ENCODE measurements at places on chromosomes 1 and 21.
A peak's percentile ranks its signal among the peaks of the same experiment; 100 is the strongest.

GRCh38 chr1:41101950-41102607 lies 80.6 kb upstream of the SLFNL1 start:
- DNase-seq, result no peak

DNA sequence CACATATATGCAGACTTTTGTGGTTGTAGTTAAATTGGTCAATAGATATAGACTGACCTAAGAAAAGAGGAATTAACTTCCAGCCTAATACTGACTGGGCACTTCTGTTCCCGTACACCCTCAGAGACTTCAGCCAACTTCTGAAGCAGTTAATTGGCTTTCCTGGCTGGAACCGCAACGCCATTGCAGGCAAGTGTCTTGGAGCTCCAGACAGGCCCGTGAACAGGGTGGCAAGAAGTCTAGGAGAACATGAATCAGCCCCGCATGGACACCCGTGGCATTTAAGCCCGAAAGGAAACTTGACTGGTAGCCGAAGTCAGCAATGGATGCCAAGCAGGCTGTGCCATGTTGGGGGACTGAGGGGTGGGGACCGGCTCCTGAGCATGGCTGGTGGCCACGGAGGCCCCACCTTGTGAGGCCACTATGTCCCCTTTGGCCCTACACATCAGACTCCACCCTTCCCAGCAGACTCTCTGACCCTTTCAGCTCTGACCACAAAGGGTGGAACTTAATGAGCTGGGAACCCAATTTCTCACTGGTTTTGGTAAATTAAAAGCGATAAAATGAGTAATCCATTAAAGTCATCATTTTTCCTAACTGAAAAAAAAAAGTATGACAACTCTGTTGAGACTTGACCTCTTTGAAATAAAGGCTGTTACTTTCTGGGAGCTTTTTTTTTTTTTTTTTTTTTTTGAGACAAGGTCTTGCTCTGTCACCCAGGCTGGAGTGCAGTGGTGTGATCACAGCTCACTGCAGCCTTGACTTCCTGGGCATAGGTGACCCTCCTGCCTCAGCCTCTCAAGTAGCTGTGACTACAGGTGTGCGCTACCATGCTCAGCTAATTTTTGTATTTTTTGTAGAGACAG lies 54.1 kb downstream of the RUNX1 start:
- no peak for DNase-seq

GRCh38 chr1:185295091-185295490 lies 22.0 kb downstream of the IVNS1ABP start:
- DNase-seq, result no peak

- no peak for DNase-seq
These were observed 165.4 kb downstream of the RUNX1 start for GRCh38 chr21:34883491-34884271.

- no peak for DNase-seq
These were observed 28.8 kb upstream of the FMO1 start for GRCh38 chr1:171219346-171220080.

DNA sequence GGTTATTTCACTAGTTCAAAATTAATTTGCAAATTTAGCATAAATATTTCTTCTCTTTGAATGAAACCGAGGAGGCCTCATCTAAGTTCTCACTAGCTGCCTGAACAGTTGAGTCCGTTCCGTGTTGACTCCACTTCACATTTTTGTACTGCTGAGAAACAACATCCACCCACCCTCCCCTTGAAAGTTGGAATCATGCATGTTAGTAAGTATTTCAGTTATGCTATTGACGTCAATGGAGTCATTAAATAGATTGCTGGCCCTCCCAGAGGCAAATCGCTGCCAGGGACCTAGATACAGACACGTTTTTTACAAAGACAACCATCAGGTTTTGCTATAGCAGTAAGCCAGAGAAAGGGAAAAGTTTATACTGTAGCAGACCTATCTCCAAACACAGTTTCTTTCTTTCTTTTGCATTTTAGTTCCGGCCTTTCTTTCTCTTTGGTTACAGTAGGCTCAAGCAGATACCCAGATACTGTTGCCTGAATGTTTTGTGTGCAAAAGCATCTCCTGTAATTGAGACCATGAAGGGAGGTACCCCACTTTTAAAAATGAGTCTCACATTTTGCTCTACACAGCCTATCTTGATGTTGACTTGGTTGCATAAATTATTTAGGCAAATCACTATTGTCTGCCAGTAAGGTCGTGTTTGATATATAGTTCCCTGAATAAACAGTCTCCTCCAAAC lies 262.6 kb upstream of the SGIP1 start:
- peak; percentile 68 for DNase-seq

GRCh38 chr1:13622446-13622845 lies 38.8 kb downstream of the PDPN start:
- no peak for DNase-seq

- no peak for DNase-seq
These were observed 1.2 kb downstream of the PIGP start for GRCh38 chr21:37071561-37072273.

DNA sequence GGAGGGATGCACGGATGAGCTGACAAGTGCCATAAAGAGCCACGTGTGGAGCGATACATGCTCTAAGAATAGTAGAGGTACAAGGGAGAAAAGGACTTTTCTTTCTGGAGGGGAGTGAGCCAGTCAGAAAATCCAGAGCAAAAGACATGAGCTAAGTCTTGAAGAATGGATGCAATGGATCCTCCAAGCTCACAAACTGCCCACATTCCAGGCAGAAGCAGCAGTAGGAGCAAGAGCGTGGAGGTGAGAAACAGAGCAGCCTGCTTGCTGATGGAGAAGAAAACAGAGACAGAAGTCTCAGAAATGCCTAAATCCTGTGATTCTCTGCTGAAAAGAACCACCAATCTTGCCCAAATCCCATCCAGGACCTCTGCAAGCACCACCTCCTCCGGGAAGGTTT lies 78.2 kb upstream of the RALGPS2 start:
- DNase-seq, result no peak

DNA sequence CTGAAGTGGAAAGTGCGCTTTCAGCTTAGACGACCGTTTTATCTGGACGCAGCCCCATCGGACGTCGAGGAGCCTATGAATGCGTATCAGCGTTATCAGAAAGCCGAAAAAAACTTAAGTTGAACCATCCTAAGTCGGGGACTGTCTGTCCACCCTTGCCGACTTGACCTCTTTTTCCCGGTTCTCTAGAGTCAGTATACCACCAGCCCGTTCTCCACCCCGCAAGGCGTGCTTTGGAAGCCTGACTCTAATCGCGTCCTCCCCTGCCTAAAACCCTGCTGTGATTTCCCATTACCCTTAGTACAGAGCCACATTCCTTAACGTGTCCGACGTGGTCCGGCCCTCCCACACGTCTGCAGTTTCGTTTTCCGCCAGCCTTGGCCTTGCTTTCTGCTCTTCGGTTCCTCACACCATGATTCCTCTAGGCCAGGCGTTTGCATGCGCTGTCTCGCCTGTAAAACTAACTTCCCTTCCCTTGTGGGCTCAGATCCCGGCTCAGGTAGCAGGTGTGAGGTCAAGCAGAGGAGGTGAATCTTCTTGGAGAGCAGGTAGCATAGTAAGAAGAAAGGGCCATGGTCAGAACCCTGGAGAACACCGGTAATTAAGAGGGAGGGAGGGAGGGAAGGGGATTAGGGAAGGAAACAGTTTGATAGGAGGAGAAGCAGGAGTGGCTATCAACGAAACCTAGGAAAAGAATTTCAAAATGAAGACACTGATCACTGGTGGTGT lies 865 bp downstream of the ADPRS start:
- no peak for DNase-seq

DNA sequence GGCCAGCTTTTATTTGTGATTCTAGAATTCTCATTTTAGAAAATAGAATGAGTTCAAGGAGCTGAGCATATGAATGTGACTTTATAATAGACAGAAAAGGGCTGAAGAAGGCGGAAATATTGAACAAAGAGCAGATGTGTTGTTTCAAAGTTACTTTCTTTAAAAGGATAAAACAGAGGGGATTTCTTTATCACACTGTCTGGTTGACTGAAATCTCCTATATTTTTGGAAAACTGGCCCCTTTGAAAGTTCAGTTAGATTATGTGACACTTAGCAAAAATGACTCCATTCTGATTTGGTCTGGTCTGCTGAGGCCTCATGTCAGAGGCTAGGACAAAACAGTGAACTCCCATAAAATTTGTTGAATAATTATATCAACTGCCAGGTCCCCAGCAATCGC lies 46.4 kb upstream of the DNAH14 start:
- DNase-seq, result no peak

DNA sequence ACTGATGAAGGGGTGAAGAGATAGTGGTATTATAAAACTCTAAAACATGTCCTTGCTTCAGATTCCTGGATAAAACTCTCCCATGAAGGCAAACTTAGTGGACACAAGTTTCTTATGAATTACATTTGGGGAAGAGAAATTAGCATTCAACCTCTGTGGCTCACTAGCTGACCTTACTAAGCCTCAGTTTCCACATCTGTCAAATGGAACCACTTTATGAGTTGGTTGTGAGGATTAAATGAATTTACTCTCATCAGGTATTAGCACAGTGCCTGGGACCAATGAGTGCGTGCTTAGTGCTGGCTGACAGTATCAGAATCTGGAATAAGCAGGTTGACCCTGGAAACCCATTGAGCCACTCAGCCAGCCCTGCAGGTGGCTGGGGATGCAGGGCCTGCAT lies 2.6 kb downstream of the CACNA1S start:
- no peak for DNase-seq

DNA sequence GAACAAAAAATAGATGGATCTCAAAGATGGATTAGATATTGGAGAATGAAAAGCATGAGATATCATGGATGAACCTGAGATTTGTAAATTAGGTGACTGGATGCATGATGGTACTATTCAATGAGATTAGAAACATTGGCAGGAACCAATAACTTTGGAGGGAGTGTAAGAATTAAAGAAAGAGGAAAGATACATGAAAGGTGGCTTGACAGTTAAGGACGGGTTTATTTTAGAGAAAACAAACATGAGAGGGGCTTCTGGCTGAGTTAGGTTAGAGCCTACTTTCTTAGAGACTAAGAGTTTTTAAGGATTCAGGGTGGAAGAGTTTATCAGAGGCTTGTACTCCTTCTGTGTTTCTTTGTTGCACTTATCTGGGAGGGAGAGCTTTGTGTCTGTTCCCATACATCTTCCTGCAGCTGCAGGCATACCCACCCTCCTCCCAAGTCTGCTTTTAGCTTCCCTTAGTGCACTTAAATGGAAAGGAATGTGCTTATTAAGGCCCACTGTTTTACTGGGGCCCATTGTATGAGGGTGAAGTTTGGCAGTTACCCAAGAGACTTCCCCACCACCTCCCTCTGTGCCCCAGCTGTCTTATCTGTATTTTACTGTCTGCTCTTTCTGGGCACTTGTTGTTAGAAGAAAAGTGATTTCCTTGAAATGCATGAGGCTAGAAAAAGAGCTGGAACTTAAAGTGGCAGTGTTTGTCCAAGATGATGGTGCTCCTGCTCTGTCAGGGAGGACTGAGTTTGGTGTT lies 26.1 kb upstream of the CR2 start:
- DNase-seq, result no peak

GRCh38 chr1:204340081-204340889 lies 19.4 kb downstream of the PLEKHA6 start:
- DNase-seq, result no peak

- no peak for DNase-seq
These were observed 455.1 kb downstream of the SMYD3 start for GRCh38 chr1:246051909-246052518.

DNA sequence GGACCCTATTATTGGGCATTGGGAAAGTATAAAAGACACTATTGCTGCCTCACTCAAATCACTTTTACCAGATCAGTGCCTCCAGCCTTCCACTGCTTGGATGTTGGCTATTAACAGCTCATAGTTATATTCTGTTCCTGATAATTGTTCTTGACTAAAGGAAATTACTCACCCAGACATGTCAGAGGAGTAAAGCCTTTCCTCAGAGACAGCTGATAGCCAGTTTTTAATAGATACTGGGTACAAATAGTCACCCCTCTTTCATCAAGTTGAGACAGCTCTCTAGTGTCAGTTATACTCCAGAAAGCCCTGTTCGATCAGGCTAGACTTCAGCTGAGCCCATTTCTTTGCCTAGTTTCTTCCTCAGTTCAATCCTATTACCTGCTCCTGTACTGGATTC lies 876.1 kb upstream of the B3GALT2 start:
- DNase-seq, result no peak

GRCh38 chr1:200265881-200266280 lies 144.0 kb downstream of the ZNF281 start:
- no peak for DNase-seq

GRCh38 chr1:87034351-87034750 lies 119.9 kb downstream of the HS2ST1 start:
- DNase-seq, result no peak

GRCh38 chr1:27364696-27365371 lies 1.9 kb downstream of the MAP3K6 start:
- DNase-seq, result no peak

DNA sequence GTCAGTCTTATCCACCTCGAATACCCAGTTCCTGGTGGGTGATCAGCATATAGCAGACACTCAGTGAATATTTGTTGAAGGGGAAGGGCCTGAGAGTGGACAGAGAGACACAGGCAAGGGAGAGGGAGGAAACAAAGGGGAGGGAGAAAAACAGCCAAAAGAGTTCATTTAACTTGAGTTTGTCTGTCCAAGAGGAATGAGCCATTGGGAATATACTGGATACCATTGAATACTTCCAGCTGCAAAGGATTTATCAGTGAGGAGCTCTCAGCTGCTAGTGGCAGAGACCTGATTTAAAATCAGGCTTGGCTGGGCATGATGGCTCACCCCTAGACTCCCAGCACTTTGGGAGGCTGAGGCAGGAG lies 11.5 kb upstream of the BGLAP start:
- DNase-seq, result no peak

GRCh38 chr21:17688912-17689874 lies 76.5 kb upstream of the BTG3 start:
- DNase-seq, result peak; percentile 85

DNA sequence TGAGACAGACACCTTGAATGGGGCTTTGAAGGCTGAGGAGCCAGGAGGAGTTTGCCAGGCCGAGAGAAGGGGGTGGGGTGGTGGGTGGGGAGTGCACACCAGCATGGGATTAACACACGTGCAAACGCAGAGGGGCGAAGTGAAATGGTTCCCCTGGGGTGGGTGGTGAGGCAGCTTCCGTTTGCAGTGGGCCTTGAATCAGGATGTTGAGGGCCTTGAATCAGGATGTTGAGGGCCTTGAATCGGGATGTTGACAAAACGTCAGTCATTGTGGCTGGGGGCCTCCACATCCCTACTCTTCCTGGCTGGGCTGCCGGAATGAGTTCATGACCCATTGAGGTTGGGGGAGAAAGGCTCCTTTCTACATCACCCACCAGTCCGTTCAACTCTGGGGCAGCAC lies 16.6 kb downstream of the LDLRAP1 start:
- DNase-seq, result no peak

GRCh38 chr1:52210044-52210443 lies 68.2 kb downstream of the ZFYVE9 start:
- no peak for DNase-seq
